ENCODE measurements at places on chromosomes 1 and 21.
A peak's percentile ranks its signal among the peaks of the same experiment; 100 is the strongest.

DNA sequence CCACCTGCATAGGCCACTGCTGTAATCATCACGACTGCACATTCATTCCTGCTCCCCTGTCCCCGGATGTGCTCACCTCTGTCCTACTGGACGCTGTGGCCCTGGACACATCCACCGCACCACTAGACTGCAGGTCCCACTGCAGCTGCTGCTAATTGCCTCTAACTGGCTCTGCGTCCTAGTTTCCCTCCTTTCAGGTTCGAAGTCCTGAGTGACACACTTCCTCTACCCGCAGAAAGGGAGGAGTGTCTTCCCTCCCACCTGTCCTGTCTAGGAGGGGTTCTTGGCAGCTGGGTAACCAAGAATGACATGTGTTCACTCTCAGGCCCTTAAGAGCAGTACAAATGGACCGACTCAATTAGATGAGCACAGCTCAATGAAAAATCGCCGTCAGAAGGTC is 40.5 kb upstream of the ITPKB start:
- DNase-seq = no peak

- no peak for DNase-seq
Measured at GRCh38 chr21:16372586-16372985, 642.8 kb downstream of the USP25 start.

DNA sequence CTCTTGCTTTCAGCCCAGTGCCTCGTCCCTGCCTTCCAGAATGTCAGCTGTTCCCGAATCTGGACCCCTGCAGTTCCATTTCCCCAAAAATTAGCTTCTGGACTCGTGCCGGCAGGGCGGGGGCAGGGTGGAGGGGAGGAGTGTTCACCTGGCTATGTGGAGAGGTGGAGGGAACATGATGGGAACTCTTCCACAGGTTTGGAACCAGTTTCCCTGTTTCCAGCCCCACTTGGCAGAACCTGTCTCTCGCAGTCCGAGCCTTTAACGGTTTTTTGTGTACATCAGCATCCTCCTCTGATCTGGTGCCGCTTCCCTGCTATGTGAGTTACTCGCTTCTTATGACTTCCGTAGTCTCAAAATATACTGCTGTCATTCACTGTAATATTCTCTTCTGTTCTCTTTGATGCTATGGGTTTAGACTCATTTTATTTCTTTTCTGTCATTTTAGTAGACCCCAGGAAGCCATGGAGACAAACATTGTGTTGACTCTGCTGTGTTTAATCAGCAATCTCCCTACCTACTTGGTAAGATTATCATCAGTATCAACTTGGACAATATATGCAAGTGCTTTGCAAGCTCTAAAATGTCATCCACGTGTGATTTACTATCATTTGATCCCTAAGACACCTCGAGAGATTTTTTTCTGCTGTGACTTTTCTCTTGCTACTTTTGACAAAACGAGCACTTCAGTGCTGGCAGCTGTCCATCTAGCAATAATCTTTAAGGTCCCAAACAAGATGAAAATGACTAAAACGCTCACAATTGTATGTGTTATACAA is 33.3 kb upstream of the HNRNPU start:
- DNase-seq = no peak

- DNase-seq = peak; percentile 15
Measured at GRCh38 chr1:98119796-98120195, 199.0 kb upstream of the DPYD start.

GRCh38 chr1:175320804-175321203 is 128.2 kb upstream of the KIAA0040 start:
- DNase-seq = no peak

- no peak for DNase-seq
Measured at GRCh38 chr1:198648592-198648991, 9.8 kb downstream of the PTPRC start.

- no peak for DNase-seq
Measured at GRCh38 chr1:13435458-13435857, 25.2 kb downstream of the PRAMEF20 start.
